ENCODE measurements at places on chromosomes 11 and 22. TPM values are rescaled to one million over a fixed set of nuclear protein-coding genes. Genes with fewer than 3 reads are reported as not detected.

Gene HPX
- not detected for total RNA-seq

Gene TRIM48
- total RNA-seq = not detected

Gene KCNE3
- not detected for total RNA-seq

Gene ZNF70
- 3.7 TPM for total RNA-seq

Gene SPI1
- 2.0 TPM for total RNA-seq

Gene RFPL2
- total RNA-seq = not detected

Gene SMC1B
- 0.37 TPM for total RNA-seq

Gene MAPK8IP2
- 0.28 TPM for total RNA-seq

Gene LMO1
- not detected for total RNA-seq

Gene ANKK1
- 0.57 TPM for total RNA-seq

Gene SPDYC
- not detected for total RNA-seq

Gene PHF21A
- 30.5 TPM for total RNA-seq

All from CD8-positive, alpha-beta memory T cell (primary cell).